ENCODE measurements at places on chromosomes 7 and 10. TPM values are rescaled to one million over a fixed set of nuclear protein-coding genes. Genes with fewer than 3 reads are reported as not detected.

HHEX gene
- total RNA-seq: not detected

TEX36 gene
- not detected for total RNA-seq

JAZF1 gene
- total RNA-seq: 3.9 TPM

LSM8 gene
- 32.3 TPM for total RNA-seq

GIMAP8 gene
- total RNA-seq: 0.07 TPM

All from foreskin keratinocyte (primary cell).